ENCODE measurements at places on chromosomes 11 and 22.

GRCh38 chr11:118216621-118217481 lies 8.0 kb downstream of the JAML start:
- DNase-seq = no peak

DNA sequence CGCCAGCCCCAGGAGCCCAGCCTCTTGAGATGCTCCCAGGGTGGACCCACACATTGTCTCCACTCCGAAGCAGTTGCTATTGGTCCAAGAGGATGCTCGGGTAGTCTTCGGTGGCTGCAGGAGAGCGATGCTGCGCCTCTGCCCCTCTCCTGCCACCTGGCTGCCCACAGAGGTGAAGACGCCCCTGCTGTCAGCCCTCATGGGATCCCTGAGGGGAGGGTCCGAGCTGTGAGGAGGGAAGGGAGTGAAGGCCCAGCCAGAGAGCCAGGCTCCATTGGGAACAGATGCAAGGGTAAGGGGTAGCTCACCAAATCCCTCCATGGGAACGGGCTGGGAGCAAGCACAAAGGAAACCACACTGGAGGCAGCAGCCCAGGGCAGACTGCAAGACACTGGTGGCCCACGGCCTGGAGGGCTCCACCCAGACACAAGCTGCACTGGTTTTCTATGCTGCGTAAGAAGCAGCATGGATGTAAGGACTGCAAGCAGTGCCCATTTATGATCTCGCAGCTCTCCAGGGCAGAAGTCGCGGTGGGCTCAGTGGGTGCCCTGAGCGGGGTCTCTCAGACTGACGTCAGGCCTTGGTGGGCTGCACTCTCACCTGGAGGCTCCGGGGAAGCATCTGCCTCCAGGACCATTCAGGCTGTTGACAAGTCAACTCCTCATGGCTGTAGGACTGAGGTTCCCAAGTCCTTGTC lies 15.7 kb downstream of the TSPAN32 start:
- DNase-seq = no peak

DNA sequence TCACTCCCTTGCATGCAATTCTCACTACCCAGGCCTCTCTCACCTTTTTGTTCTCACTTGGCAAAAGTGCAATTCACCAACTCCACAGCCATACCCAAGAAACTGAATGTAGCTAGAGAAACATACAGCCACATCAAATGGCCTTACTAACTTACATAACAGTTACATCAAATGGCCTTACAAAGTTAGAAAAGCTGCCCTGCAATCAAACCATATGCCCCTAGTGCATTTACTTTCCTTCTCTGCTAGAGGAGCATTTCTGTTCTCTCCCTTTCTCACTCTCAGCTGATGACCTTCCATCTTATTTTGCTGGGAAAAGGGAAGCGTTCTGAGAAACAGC lies 10.3 kb downstream of the PRCP start:
- no peak for DNase-seq

DNA sequence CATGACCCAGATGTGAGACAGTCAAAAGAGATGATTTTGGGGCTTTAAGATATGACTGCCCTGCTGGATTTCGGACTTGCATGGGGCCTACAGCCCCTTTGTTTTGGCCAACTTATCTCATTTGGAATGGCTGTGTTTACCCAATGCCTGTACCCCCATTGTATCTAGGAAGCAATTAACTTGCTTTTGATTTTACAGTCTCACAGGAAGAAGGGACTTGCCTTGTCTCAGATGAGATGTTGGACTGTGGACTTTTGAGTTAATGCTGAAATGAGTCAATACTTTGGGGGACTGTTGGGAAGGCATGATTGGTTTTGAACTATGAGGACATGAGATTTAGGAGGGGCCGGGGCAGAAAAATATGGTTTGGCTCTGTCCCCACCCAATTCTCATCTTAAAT lies 88.4 kb downstream of the RSF1 start:
- DNase-seq = no peak

DNA sequence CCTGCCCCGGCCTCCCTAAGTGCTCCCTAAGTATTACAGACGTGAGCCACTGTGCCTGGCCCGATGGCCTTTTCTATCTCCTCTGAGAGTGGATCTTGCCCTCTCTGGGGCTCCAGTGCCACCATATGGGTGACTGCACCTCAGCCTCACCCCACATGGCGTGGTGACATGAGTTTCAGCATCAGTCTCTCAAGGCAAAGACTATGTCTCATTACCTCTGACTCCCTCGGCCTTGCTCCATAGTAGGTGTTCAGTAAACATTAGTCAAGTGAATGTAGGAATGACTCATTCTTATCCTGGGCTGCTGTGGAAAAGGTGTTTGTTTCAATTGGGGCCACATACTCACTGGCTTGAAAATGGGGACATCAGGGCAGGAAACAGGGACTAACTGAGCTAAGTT lies 168.8 kb downstream of the GRIK4 start:
- DNase-seq = no peak

DNA sequence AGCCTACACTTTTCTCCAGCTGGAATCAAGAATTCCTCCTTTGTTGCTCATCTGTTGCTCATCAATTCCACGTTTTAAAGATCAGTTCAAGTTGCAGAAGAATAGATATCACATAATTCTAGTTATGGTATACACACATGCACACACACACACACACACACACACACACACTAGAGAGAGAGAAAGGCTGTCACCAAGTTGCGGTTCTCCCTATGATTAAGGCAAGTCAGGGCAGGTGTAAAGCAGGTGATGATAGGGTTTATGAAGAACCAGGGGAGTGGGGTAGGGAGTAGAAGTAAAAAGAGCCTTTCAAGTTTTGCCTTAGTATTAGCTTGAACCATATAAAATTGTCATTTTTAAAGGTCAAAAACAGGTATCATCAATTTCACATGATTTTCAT lies 31.7 kb upstream of the TMPRSS4 start:
- no peak for DNase-seq

DNA sequence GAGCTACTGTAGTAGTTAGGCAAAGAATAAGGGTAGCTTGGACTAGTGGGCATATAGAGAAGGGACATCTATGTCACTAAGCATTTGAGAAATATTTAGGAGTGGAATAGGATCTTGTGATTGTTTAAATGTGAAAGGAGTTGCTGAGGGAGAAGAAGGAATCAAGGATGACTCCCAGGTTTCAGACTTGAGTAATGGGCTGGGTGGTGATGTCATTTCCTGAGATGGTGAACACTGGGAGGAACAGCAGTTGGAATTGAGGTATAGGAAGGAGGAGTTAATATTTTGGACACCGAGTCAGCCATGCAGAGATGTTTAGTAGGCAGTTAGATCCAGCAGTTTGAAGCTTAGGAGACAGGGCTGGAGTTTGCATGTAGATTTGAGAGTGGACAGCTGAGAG lies 40.1 kb downstream of the REXO2 start:
- no peak for DNase-seq

GRCh38 chr11:125990244-125990643 lies 44.4 kb downstream of the VSIG10L2 start:
- no peak for DNase-seq

DNA sequence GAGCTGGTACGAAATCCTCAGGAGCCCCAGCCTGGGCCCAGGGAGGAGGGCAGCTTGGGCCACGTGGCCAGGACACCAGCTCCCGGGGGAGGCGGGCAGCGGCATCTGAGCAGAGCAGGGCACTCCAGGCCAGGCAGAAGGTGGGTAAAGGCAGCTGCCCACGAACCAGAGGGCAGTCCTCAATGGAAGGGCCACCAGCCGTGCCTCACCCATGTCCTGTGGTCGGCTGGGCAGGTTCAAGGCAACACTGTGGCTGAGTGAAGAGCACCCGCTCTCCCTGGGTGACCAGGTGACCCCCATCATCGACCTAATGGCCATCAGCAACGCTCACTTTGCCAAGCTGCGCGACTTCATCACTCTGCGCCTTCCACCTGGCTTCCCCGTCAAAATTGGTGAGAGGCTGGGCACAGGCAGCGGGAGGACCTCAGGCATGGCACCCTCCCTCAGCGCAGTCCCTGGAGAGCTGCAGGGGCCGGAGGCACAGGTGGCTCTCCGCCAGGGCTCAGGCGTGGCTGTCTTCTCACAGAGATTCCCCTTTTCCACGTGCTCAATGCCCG lies 2.5 kb upstream of the SSH3 start:
- DNase-seq = no peak

- DNase-seq = no peak
These were observed 124.3 kb downstream of the RBFOX2 start for GRCh38 chr22:35904336-35904692.

- DNase-seq = no peak
These were observed 1338.4 kb downstream of the TBC1D22A start for GRCh38 chr22:48100685-48101417.

GRCh38 chr11:48013269-48013901 lies 33.0 kb downstream of the PTPRJ start:
- no peak for DNase-seq

- no peak for DNase-seq
These were observed 143.9 kb downstream of the INSC start for GRCh38 chr11:15258433-15259165.

DNA sequence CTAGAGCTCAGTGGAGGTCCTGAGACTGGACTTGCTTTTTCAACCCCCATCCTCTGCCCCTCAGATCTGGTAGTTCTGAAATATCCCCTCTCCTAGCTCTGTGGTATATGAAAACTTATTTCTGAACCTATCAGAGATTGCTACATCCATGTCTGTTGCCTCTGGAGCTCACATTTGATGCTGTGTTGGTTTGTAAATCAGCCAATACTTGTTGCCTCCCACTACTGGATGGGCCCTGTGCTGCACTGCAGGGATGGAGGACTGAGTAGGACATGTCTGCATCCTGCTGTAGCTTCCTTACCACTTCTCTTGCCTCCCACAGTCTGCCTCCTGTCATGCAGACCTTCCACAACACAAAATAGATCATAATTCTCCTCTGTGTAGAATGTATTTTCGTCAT lies 5.2 kb downstream of the OLFML1 start:
- no peak for DNase-seq

GRCh38 chr22:19494676-19495173 lies 15.0 kb downstream of the CDC45 start:
- no peak for DNase-seq

GRCh38 chr11:2305788-2306451 lies 4.1 kb downstream of the TSPAN32 start:
- DNase-seq = no peak

DNA sequence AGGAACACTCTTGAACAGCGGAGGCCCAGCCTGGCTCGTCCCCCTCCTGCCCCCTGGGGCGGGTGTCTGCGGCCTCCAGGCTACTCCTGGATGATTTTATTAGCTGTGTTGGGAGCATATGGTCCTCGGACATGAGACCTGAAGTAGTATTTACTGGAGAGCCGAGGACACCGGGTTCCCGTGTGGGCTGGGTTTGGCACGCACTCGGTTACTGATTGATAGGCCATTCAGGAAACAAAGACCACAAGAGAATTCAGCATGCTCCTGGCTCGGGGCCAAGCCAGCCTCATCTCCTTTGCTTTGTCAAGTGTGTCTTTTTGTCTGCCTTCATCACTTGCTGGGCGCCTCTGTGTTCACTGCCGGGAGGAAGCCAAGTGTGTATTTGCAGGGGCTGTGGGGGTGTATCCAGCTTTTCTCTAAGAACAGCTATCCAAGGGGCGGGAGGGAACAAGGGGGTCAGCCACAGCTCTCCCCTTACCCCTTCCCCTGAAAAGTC lies 9.7 kb downstream of the FXYD2 start:
- no peak for DNase-seq

DNA sequence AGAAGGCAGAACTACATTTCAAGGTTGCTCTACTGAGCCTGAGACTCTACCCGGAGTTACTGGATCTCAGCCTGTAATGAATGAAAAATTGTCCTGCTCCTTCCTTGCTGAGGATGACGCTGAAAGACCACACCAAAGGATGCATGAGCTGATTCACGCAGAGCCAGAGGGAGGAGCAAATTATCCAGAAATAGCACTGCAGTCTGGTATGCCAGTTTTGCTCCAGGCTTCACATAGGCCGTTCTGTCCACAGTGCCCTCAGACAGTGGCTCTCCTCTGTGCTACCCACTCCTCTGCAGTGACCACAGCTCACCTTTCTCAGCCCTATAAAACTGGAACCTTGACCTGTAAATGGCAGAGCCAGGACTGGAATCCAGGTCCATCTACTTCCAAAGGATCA lies 79.3 kb upstream of the GALNT18 start:
- DNase-seq = no peak

GRCh38 chr22:35377735-35378134 lies 3.2 kb upstream of the HMOX1 start:
- DNase-seq = no peak

- no peak for DNase-seq
These were observed 227.2 kb upstream of the BLID start for GRCh38 chr11:122343210-122343609.

- no peak for DNase-seq
These were observed 93.6 kb downstream of the CTTN start for GRCh38 chr11:70491696-70492472.

DNA sequence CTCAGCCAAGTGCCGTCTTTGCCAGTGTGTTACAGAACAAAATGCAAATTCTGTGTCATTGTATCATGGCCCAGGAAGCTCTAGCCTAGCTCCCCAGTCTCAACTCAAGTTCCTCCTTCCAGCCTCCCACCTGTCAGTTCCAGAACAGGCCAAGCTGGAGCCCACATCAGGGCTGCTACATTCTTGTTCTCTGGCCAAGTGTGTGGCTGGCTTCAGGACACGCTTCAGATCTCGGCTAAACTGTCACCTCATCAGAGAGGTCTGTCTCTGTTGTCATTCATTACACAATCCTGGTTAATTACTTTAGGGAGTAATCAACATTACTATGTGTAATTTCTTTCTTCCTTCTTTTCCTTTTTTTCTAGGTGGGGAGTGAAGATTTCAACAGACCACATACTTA lies 347.0 kb upstream of the SYN3 start:
- DNase-seq = no peak

DNA sequence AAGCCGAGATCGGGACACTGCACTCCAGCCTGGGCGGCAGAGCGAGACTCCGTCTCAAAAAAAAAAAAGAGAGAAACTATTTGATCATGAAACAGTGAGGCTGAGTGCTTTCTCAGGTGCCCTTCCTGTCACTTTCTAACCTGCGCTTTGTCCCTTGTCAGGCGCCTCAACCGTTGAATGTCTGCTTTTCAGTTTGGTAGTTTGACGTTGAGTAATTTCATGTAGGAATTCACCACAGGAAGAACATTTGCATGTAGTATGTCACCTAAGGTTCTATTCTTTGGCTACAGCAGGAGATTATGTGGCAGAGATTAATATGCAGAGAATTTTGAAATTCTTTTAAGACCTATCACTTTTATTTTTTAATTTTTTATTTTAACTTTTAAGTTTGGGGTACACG lies 57.2 kb downstream of the PPFIA1 start:
- DNase-seq = no peak

DNA sequence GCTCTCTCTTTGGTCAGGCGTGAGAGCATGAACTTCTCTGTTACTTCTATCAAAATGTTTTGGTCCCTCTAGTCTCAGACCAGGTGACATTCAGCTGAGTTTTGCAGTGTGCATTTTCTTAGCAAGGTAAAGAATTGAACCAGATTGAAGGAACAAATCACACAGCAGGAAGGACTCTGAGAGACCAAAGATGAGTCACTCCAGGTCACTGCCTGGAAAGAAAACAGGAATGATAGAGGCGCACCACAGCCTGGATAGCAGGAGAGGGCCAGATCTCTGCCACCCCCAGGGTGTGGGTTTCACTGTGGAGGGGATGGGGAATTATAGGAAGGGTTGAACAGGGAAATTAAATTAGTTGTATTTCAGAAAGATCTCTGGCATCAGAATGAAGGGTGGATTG lies 788.3 kb downstream of the NTM start:
- DNase-seq = no peak

Measured in cortex of kidney (tissue), 1 donor.